ENCODE measurements at places on chromosomes 1 and 21. TPM values are rescaled to one million over a fixed set of nuclear protein-coding genes. Genes with fewer than 3 reads are reported as not detected.

Gene PARS2
- 4.2 TPM for total RNA-seq

Gene EPHA2
- total RNA-seq: 0.29 TPM

Gene C1orf141
- total RNA-seq: not detected

Gene GRIK1
- total RNA-seq: 0.39 TPM

Gene UCK2
- total RNA-seq: 29.9 TPM

Gene CFHR5
- total RNA-seq: not detected

Gene CD48
- total RNA-seq: not detected

Gene EPHX1
- total RNA-seq: 60.4 TPM

Gene HCRTR1
- total RNA-seq: not detected

Gene KCNJ9
- 2.0 TPM for total RNA-seq

Data from glutamatergic neuron (in vitro differentiated cells).